ENCODE measurements at places on chromosomes 16 and 17. TPM values are rescaled to one million over a fixed set of nuclear protein-coding genes. Genes with fewer than 3 reads are reported as not detected.

DNA sequence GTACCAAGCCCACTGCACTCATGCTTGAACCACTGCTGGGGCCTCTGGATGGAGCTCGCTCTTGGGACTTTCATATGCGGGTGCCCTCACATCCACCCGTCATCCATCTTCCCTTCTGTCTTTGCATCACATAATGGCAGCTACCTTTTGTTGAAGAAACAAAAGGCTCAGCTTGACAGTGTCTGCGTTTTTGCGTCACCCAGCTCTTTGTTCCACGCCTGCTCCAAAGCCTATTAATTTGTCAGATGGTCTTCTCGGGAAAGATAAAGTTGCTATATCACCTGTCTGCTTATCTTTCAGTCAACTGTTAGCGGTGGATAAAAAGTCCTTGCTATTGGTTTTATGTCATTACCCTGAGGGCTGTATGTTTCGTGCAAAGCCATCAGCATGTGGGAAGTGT lies 18.1 kb upstream of the BCO1 start:
- H3K4me1 ChIP-seq = no peaks in the 10 kb centered on the region
- no peak overlapping the region for H3K27ac ChIP-seq
- H3K27me3 ChIP-seq = peaks cover 9% of the 10 kb centered on the region

Gene MPV17L
- 0.26 TPM for total RNA-seq

DNA sequence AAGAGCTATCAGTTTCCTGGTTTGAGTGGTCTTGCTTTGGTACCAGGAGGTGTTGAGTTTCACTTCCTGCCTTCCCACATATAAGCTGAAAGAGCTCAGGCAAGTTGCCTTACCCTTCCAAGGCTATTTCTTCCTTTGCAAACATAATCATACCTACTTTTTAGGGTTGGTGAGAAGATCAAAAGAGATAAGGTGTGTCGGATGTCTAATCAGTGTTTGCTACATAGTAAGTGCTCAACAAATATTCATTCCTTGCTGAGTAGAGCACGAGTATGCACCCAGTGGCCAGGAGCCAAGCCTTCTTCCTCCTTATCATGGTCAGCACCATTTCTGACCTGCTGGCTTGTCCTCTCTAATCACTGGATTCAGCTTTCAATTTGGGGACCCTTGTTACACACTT lies 12.7 kb upstream of the TMEM98 start:
- peak overlapping the region; percentile 6 for H3K4me3 ChIP-seq
- no peaks in the 10 kb centered on the region for H3K36me3 ChIP-seq
- H3K4me1 ChIP-seq = peaks cover 51% of the 10 kb centered on the region
- peaks cover 2% of the 10 kb centered on the region for H3K27me3 ChIP-seq
- peak overlapping the region; percentile 68 for H3K27ac ChIP-seq
- DNase-seq = no peak

GRCh38 chr16:28161626-28162025 lies 50.1 kb downstream of the XPO6 start:
- no peak for DNase-seq
- no peaks in the 10 kb centered on the region for H3K27me3 ChIP-seq
- H3K4me3 ChIP-seq = no peak overlapping the region
- H3K27ac ChIP-seq = peak overlapping the region; percentile 6

- H3K27ac ChIP-seq = no peak overlapping the region
- H3K4me3 ChIP-seq = no peak overlapping the region
- H3K36me3 ChIP-seq = peaks cover 4% of the 10 kb centered on the region
- DNase-seq = no peak
- no peaks in the 10 kb centered on the region for H3K4me1 ChIP-seq
Measured at GRCh38 chr17:63358111-63358839, 87.8 kb downstream of the CYB561 start.

Data from activated CD8-positive, alpha-beta memory T cell treated with anti-CD3 and anti-CD28 coated beads, Interleukin-2, amount 10 ng/mL, durations not matched to agents 7 days and 5 days (primary cell).